Effector memory CD4-positive, alpha-beta T cell (primary cell): ENCODE measurements at places on chromosomes 12 and 14.

DNA sequence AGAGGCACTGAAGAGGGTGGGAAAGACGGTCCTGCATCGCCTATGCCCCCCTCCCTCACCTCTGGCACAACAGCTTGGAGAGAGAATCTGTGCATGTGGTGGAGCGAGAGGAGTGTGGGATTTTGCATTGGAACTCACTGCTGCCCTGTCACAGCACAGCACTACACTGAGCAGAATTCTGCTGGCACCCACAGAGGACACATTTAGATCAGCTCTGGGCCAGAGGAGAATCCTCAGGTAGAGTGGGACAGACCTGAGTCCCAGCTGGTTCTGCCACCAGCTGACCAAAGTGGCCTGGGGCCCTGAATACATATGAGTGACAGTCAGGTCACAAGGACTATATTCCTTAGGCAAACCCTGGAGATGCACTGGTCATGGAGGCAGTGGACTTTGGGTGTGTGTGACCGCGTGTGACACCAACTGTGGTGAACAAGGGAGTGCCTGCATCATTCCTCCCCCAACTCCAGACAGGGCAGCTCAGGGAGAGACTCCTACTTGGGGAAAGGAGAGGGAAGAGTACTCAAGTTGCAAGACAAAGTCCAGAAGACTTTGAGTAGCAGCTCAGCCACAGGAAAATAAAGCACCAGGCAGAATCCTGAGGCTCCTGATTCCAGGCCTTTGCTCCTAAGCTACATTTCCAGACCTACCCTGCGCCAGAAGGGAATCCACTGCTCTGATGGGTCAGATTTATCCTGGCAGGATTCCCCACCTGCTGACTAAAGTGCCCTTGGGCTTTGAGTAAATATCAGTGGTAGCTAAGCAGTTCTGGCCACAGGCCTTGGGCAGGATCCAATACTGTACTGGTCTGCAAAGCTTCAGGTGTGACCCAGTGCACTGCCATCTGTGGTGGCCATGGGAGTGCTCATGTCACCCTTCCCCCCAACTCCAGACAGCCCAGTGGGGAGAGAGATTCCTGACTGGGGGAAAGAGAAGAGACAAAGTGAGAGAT lies 10.6 kb upstream of the ACOT1 start:
- no peak for DNase-seq

DNA sequence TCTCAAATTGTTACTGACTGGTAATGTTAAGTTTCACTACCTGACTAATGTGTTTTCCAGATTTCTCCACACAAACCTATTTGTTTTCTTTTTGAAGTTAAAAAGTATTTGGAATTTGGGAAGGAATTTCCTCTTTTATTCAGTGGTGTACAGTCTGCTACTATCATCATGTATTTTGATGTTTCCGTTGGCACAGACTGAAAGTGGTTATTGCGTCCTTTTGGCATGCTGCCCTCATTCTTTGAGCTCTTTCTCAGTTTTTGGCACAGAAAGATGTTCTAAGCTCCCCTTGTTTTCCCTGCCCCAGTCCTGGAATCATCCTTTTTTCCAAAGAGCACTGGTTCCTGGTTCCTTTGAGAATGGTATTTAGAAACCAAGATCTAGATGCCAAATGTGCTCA lies 31.4 kb upstream of the RTRAF start:
- DNase-seq, result no peak

GRCh38 chr12:121874071-121874470 lies 14.5 kb upstream of the PSMD9 start:
- no peak for DNase-seq

- no peak for DNase-seq
Observed at GRCh38 chr14:32319368-32320049, 9.6 kb upstream of the AKAP6 start.

- no peak for DNase-seq
Observed at GRCh38 chr12:23631786-23632377, 317.6 kb downstream of the SOX5 start.

DNA sequence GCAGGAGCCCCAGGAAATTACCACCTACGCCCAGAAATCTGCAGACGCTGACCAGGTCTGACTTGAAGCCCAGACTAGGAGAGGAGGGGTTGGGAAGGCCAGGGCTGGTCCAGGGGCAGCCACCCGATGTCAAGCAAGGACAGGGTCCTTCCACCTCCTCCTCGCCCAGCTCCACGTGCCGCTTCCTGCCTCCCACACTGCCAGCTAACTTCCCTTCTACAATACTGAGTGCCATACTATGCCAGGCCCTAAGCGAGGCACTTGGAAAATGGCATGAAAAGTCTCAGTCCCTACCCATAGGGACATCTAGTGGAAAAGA lies 71.7 kb downstream of the SETD3 start:
- DNase-seq, result no peak

- no peak for DNase-seq
Observed at GRCh38 chr12:71214511-71215285, 56.9 kb upstream of the TSPAN8 start.

GRCh38 chr12:131732-132495 lies 65.3 kb downstream of the IQSEC3 start:
- DNase-seq, result no peak

GRCh38 chr14:52078721-52079120 lies 9.9 kb upstream of the NID2 start:
- DNase-seq, result no peak

- DNase-seq, result no peak
Observed at GRCh38 chr12:110913119-110914056, 7.0 kb downstream of the MYL2 start.

DNA sequence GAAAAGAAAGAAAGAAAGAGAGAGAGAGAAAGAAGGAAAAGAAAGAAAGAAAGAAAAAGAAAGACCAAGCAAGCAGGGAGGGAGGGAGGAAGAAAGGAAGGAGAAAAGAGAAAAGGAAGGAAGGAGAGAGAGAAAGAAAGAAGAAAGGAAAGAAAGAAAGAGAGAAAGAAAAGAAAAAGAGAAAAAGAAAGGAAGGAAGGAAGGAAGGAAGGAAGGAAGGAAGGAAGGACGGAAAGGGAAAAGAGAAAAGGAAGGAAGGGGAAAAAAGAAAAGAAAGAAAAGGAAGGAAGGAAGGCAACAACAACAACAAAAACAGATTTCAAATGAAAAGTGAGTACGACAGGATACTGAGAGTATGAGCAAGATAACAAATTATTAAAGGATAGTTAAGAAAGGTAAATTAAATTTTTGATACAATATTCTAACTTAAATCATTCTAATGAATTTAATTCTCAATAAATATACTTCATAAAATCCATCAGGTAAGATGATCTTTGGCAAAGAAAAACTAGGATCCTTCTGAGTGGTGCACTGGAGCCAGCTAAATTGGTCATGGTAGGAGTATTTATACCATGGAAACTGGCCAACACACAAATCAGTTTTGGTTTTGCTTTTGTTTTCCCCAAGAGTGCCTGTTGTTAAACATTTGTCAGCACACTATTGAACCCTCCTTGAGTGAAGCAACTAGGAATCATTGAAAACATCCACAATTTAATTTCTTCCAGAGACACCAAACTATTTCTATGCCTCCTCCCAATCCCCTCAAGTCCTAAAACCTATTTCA lies 56.1 kb upstream of the DYRK2 start:
- DNase-seq, result no peak
